Glomerular endothelial cell (primary cell): ENCODE measurements at places on chromosomes 12 and 14. TPM values are rescaled to one million over a fixed set of nuclear protein-coding genes. Genes with fewer than 3 reads are reported as not detected.
A peak's percentile ranks its signal among the peaks of the same experiment; 100 is the strongest.

- no peak for DNase-seq
Observed at GRCh38 chr12:24088751-24089509, 139.5 kb upstream of the SOX5 start.

DNA sequence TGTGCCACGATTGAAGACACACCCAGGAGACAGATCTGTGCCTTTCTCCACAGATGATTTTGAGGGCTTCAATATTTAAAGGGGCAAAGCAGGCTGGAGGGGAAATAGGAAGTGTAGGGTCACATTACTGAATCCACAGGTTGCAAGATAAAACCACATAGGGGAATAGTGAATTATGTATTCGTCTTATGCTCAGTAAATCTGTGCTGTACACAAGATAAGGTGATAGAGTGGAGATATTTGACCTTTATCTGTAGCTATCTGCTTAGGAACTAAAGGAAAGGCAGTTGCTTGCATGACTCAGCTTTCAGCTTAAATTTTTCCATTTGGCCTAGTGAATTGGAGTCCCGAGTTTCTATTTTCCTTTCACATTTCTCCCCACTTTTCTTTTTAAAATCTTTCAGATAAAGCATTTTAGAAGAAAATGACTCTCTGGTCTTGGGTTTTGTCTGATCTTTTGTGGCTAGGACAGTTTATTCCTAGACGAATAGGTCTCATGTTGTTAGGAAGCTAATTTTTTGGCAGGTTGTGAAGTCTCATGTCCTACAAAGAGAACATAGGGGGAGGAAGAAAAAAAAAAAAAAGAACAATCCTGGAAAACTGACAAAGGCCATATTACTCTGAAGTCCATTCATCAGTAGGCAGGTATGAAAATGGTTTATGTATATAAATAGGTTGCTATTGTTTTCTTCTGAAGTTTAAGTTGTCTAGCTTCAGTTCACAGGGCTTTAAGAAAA is 55.4 kb downstream of the FBXO33 start:
- peak; percentile 27 for DNase-seq

DNA sequence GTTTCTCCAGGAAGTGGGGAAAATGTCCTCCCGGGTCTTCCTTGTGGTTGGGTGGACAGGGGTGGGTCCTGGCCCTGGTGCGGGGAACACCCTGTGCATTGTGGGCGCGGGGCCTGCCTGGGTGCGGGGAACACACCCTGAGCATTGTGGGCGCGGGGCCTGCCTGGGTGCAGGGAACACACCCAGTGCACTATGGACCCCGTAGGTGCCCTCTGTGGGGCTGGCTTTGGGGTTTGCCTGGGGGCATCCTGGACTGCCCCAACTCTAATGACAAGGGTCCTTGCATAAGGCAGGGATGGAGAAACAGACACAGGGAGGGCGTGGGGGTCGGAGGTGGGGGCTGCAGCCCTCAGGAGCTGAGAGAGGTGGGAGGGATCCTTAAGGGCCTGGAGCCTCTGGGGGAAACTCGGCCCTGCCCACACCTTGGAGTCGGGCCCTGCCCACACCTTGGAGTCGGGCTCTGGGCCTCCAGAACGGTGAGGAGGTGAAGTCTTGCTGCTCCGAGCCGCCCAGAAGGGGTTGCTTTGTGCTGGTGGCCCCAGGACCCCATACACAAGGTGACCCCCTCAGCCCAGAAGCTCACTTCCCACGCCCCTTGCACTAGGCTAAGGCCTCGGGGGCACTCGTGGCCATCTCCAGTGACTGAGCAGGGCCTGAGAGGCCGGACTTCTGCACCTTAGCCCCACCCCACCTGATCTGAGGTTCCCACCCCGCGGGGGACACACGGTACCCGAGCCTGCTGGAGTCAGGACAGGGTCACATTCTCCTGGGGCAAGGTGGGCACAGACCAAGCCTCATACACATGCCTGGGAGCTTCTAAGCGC is 69.3 kb downstream of the GALNT9 start:
- DNase-seq, result no peak

- DNase-seq, result no peak
Observed at GRCh38 chr12:98317939-98318899, 197.2 kb upstream of the TMPO start.

DNA sequence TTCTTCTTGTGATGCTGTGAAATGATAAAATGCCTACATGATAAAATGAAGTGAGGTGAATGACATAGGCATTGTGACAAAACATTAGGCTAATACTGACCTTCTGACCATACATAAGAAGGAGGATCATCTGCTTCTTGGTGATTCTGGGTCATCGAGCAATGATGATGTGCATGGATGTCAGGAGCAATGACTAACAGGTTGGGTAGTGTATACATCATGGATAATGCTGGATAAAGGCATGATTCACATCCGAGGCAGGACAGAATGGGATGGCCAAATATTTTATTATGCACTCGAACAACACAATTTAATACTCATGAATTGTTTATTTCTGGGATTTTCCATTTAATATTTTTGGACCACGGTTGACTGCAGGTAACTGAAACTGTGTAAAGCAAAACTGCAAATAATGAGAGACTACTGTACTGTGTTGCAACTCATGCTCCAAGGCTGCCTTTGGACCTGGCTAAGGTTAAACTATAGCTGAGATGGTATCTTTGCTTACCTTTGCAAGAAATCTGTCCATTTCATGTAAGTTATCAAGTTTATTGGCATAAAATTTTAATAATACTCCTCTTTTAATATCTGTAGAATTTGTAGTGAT is 7.6 kb upstream of the SLC25A21 start:
- DNase-seq, result no peak

DNA sequence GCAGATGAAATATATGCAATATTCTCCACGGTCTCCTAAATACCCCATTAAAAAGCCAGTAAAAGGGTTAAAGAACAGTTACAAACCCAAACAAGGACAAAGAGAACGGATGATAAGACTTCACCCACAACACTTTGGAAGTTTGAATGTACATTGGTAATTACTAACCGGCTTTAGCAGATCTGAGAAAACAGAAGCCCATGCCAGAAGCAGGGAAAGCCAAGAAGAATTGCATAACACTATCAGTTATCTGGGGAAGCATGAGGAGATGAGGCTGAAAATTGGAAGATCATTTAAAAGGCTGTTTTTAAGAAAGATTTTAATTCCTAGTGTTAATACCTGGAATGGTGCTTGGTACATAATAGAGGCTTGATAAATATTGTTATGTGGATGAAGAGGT is 55.6 kb upstream of the MYBPC1 start:
- no peak for DNase-seq

DNA sequence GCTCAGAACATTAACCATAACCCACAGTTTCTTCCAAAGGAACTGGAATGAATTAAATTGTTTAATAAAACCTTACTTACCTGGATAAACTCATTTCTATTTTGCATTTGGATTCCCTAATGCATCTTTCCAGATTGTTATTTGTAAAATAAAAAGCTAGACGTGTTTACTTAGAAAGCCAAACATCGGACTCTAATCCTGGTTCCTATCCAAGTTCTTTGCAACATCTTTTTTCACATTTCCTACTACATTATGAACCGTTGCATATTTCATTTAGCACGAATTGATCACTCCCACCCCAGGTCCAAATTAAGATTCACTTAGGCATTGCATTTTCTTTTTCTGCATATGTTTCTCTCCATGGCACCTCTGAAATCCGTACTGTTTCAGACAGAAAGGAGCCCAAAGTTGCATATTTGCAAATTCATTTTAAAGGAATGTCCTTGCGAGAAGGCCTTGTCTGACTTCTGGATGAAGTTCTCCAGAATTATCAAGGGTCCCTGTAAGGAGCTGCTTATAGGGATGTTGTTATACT is 164.4 kb upstream of the GSC start:
- DNase-seq, result no peak

DNA sequence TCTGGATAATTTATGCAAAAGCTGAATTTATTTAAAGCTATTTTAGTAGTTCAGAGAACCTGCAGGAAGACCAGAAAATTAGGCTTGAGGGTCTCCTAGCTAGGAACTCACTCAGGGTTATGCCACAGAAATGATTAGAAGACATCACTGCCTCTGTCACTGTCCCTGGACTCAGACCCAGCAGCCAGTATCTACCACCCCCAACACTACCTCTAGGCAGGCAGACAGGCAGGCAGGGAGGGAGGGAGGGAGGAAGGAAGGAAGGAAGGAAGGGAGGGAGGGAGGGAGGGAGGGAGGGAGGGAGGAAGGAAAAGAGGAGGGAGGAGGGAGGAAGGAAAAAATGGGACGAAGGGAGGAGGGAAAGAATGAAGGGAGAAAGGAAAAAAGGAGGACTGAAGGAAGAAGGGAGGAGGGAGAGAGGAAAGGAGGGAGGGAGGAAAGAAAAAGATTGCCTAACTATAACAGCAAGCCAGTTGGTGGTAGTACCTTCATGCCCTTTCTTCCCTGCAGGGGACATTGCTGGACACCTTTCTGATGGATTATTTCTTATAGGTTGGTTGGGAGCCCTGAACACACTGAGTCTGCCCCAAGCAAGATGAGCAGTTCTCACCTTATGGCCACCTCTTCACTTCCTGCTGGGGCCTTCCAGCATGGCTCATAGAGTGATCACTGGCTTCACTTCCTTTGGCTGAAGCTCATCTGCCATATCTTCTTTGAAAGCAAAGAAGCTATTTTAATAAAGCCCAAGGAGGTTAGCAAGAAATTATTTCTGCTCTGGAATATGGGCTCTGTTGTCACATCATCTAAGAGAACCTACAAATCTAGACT is 49.7 kb downstream of the KICS2 start:
- DNase-seq, result no peak

- DNase-seq, result no peak
Observed at GRCh38 chr14:66645716-66646115, 137.8 kb downstream of the GPHN start.

GRCh38 chr12:25197608-25198007 is 2.6 kb downstream of the ETFRF1 start:
- no peak for DNase-seq

DNA sequence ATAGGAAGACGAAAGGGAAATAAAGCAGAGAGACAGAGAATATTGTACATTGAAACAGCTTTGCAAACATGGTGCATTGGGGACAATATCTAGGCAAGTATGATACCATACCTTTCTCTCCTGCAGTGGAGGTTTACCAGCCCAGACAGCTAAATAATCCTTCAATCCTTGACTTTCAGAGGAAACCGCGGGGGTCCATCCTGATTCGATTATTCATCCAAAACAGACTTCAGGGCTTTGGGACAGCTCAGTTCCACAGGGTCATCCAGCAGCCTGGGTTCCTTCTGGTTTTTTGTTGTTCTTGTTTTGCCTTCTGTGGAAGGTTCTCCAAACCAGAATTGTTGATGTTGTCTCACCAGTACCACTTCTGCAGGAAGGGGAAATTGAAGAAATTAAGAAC is 81.5 kb downstream of the LGR5 start:
- DNase-seq, result no peak

DNA sequence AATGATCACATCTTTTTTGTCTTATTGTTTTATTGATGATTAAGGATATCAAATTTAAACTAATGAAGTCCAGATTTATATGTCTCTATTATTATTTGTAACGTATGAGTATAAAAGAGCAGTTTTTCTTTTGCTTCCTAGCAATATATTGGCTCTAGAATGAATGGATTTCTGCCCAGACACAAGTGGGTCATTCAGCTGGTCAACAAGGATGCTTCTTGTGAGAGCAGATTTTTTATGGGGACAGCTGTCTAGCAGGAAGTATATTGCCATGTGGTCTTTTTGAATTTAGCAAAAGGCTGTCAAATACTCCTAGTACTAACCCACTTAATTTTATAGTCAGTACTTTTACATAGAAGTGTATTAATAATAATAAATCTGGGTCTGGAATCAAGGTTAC is 1071.1 kb upstream of the FLRT2 start:
- DNase-seq, result no peak

DNA sequence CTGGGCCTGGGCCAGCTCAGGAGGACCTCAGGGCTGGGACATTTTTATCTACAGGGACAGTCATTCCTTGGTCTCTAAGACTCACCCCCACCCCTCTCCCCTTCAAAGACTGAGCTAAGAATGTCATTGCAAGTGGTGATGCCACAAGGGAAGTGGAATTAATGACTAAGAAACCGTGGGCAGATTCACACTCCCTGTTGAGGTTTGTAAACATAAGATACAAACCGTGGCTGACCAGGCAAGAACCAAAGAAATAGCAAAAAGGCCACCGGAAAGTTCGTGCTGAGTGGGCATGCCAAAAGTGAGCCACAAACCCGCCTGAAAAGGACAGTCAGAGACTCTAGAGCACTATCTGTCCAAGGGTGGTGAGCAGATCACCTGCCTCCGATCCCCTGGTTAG is 25.7 kb downstream of the NUAK1 start:
- no peak for DNase-seq

GRCh38 chr14:97891515-97891914 is 1094.3 kb downstream of the VRK1 start:
- no peak for DNase-seq

GRCh38 chr12:89245090-89245489 is 107.2 kb downstream of the DUSP6 start:
- DNase-seq, result no peak

GRCh38 chr14:93906341-93907329 is 20.5 kb upstream of the FAM181A start:
- no peak for DNase-seq

- peak; percentile 55 for DNase-seq
Observed at GRCh38 chr12:80195074-80195726, 95.9 kb downstream of the OTOGL start.

DNA sequence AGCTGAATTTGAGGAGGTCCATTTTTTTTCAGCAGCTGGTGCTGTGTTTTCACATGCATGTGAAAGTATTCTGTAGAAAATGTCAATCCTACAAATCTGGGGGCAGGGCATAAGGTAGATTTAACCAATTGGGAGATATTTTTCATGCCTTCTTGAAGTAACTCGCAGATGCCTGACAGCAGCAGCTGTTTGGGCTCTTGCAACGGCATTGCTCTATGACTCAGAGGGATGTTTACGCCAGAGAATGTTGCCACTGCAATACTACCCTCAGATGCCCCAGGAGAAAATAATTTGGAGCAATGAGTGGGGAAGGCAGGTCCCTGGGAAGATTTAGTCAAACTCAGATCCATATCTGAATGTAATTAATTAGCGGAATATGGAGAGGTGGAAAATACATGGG is 42.5 kb upstream of the MYBPC1 start:
- DNase-seq, result no peak

DNA sequence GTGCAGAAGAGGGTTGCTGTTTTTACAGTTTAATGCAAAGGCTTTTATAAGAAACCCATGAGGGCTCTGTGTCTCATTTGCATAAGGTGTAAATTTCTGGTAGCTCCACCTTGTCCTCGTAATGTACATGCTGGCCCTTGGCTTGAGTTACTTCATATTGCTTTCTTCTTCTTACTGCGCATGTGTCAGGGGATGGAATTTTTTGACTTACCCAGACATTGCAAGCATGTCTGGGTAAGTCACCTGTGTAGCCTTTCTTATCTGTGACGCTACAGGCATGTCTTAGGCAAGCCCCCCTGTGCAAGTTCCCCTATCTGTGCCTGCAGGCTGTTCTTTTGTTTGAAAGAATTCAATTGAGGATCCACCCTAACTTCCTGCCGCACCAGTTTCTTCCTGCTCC is 274.2 kb downstream of the ETNK1 start:
- DNase-seq, result no peak

Gene NOXRED1
- 0.12 TPM in 1 of 2 replicates, not detected in the other for total RNA-seq

Gene TTC9
- 0.76 and 4.3 TPM in 2 replicates for total RNA-seq

Gene LRRC10
- total RNA-seq, result not detected in 2 replicates

Gene CLEC1B
- 0.18 TPM in 1 of 2 replicates, not detected in the other for total RNA-seq

Gene SLC6A15
- 2.4 and 10.0 TPM in 2 replicates for total RNA-seq

Gene VDR
- 0.10 and 0.18 TPM in 2 replicates for total RNA-seq
